Activated naive CD4-positive, alpha-beta T cell treated with anti-CD3 and anti-CD28 coated beads, Interleukin-2, amount 50 U/mL, for 16 hours (primary cell): ENCODE measurements at places on chromosomes 6 and 20.

- DNase-seq, result no peak
These were observed 130.3 kb downstream of the ZNF217 start for GRCh38 chr20:53463101-53463972.

DNA sequence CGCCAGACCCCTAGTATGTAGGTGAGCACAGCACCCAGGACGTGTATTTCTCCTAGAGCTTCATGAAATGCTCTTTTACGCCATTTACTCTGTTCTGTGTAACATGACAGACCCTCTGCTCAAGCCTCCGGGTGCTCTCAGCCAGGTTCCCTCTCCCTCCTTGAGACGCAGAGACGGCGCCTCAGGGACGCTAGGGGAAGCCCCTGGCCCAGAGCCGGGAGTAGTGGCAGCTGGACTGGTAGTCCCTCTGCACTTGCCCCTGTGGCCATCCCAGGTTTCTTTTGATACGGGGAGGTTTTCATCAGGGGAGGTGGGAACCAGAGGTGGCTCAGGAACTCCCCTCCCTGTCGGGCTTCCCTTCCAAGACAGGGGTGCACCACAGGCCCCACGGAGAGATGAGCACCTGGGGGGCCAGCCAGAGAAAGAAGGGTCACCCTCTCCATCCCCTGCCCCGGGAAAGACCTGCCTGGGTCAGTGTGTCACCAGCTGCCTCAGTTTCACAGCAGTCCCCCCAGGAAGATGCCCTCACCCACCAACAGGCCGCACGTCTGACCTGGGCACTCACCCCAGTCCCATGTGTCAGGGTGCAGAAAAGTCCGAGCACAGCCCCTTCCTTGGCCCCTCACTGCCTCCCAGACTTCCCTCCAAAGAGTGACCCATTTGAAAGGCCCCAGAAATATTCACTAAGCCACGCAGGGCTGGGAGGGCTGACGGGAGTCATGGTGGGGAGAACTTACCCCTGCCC, 58.1 kb upstream of the AFDN start:
- DNase-seq, result no peak

- DNase-seq, result no peak
These were observed 39.6 kb downstream of the LAMA4 start for GRCh38 chr6:112214739-112215269.

- no peak for DNase-seq
These were observed 269.6 kb downstream of the CLIC5 start for GRCh38 chr6:45746046-45746445.

GRCh38 chr6:29553268-29554057, 6.1 kb downstream of the UBD start:
- peak; percentile 23 for DNase-seq

DNA sequence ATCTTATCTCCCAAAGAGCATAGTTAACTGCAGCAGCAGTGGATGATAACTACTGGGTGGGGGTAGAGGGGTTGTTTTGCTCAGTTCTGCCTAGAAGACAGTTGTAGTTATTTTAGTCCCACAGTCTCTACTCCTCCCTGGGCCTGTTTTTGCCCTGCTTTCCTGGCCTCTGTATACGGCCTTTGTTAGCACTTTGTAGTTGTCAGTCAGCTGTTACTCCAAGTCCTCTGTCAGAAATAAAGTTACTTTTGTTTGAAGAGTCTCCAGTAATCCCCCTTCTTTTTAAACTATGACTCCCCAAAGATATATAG, 113.9 kb downstream of the SLC16A10 start:
- DNase-seq, result no peak

DNA sequence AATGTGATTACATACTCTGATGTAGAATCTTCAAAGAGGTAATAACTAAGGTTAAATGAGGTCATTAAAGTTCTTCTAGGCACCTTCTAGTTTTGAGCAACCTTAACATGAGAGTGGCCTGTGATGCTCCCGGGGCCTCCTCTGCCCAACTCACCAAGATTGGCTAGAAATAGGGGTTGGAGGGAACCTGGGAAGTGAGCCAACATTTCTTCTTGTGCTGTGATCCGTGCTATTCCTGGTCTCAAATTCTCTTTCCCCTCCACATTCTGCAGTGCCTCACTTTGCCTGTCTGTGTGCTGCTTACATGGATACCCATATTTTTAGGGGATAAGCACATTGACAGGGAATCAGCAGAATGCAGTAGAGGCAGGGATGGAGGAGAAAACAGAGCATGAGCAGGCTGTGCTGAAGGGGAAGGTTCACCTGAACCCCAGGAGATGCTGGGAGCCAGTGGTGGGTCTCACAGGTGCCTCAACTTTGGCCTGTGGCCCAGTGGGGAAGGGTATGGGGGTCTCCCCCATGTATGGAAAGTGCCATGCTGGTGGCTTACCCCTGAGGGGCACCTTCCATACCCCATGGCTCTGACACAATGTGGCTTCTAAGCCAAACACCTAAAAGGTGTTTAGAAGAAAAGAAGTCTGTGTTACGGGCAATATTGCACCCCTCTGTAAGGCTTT, 164.7 kb upstream of the CHD6 start:
- DNase-seq, result no peak

DNA sequence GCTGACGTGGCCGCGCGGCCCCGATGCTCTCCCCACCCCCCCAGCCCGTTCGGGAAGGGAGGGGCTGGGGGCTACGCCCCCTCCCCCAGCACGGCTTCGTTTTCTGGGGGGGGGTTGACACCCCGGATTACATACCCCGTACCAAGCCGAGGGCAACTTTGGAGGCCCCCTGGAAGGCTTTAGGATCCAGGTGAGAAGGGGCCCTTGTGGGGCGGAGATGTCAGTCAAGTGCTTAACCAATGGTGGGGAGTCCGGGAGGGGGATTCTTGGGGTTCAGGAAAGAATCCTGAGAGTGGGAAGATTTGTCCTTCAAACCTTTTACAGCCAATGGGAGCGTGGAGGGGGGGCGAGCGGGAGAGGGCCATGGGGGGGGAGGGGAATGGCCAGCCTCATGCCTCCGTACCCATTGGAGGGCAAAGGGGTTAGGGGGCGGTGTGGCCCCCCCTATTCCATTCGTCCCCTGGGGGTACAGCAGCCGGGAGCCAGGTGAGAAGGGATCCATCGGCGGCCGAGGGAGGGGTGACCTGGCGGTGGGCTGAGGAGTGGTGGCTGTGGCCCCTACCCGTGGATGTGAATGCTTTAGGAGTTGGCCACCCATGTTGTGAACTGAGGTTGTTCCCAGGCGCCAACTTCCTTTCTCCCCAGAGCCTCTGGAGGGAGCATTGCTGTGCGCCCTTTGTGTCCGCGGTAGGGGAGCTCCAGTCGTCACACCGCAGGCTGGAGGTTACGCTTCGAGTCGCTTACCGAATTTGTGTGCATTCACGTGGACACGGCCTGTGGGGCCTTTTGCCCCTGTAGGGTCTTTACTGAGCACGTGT, 682 bp downstream of the BRD2 start:
- DNase-seq, result peak; percentile 79

- DNase-seq, result no peak
These were observed 316.7 kb upstream of the MARCKS start for GRCh38 chr6:113540466-113540865.

- DNase-seq, result peak; percentile 30
These were observed 39.8 kb upstream of the HBS1L start for GRCh38 chr6:135094403-135094821.
